Neural crest cell (in vitro differentiated cells): ENCODE measurements at places on chromosomes 3 and 15. TPM values are rescaled to one million over a fixed set of nuclear protein-coding genes. Genes with fewer than 3 reads are reported as not detected.

Gene ACKR4
- not detected in 2 replicates for total RNA-seq

Gene PLA2G4E
- total RNA-seq: not detected in 2 replicates

DNA sequence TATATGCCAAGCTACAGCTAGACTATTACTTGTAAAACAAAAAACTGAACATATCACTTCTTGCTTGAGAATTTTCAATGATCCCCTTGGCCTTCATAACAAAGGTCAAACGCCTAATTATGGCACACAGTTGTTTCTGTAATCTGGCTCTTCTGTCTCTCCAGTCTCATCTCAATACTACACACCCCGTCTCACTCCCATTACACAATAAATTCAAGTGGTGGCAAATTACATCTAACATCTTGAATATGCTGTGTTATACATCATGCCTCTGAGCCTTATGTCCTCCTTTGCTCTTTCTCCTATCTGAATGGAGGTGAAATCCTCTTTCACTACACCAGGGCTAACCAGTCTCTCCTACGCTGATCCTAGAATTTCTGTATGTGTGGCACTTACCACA is 140.4 kb downstream of the TBL1XR1 start:
- DNase-seq: no peak

GRCh38 chr15:52523647-52524046 is 5.0 kb downstream of the MYO5A start:
- no peak for DNase-seq

DNA sequence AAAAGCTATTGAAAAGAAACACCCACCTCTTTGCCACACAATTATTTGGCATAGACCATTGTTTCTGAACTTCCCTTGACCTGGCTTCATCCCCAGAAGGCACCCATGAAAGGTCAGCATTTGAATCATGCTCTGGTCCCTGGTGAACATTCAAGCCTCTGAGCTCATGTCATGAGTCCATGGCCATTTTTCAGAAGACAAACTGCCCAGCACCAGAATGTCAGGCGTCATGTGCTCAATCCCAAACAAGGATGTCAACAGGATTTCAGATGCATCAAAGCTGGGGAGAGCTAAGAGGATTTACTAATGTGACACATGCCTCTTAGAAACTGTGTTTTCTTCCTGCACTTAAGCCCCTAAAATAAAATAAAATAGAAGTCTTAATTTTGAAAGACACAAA is 41.3 kb downstream of the TMED3 start:
- DNase-seq: no peak

- DNase-seq: no peak
Measured at GRCh38 chr15:34725556-34725955, 29.2 kb downstream of the GJD2 start.
